Left lung (tissue), 14 donors: ENCODE measurements at places on chromosomes 4 and X. TPM values are rescaled to one million over a fixed set of nuclear protein-coding genes. Genes with fewer than 3 reads are reported as not detected.
A peak's percentile ranks its signal among the peaks of the same experiment; 100 is the strongest.

DNA sequence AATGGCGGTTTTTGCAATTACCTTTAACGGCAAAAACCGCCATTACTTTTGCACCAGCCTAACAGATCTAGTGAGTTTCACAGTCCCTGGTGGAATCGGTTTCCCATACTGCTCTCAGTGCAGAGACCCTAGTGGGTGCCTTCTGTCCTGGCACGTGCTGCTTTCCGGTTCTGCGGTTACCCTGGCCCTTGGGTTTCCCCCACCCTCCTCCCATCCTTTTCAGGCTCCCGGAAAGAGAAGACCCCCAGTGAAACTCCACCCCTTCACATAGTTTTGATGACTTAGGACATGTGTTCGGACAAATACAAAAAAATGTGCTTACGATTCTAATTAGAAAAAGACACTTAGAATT is 36.9 kb downstream of the NLGN3 start:
- peak overlapping the region; percentile 19 for H3K4me3 ChIP-seq
- H3K27me3 ChIP-seq = no peaks in the 10 kb centered on the region
- no peaks in the 10 kb centered on the region for H3K36me3 ChIP-seq
- H3K27ac ChIP-seq = peak overlapping the region; percentile 86
- peak; percentile 32 for DNase-seq

GC gene
- not detected for total RNA-seq

- H3K27me3 ChIP-seq = no peaks in the 10 kb centered on the region
- no peaks in the 10 kb centered on the region for H3K4me1 ChIP-seq
- no peak overlapping the region for H3K4me3 ChIP-seq
- H3K27ac ChIP-seq = no peak overlapping the region
- H3K36me3 ChIP-seq = no peaks in the 10 kb centered on the region
- no peak for DNase-seq
These were observed 70.0 kb upstream of the FRG1 start for GRCh38 chr4:189870511-189871234.

DNA sequence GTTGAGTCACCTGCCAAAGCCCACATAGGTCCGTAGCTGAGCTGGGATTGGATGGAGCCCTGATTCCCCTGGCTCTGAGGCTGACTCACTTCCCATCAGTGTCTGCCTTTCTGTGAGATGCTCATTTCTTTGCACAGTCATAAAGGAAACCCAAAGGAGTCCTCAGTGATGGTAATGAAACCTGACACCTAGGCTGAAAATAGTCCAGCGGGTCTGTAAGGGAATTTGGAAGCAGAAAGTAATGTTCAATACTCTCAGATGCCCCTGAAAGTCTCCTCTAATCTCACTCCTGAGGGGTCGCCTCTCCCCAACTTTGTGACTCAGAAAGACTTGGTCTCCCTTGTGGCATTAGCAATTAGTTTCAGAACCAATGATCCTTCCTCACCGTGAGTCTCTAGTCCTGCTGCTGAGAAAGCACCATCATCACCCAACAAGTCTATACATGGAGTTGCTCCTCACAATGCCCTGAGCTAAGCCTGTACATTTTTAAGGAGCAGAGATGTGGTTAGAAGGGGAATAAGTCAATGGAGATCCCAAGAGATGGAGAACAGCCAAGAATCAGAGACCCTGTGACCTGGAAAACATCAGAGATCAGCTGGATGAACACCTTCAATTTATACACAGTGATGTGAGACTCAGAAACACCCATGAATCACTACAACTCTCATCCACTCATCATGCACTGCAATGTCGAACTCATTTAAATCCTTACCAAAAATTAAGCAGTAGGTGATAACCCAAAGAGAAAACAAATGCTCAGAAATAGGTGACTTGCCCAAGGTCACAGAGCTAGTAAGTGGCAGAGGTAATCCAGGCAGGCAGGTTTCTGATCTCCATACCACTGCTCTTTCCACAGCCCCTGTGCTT is 219.0 kb upstream of the CPEB2 start:
- no peak overlapping the region for H3K4me3 ChIP-seq
- no peak for DNase-seq
- no peak overlapping the region for H3K27ac ChIP-seq
- H3K27me3 ChIP-seq = no peaks in the 10 kb centered on the region
